ENCODE measurements at places on chromosomes 2 and 18.

DNA sequence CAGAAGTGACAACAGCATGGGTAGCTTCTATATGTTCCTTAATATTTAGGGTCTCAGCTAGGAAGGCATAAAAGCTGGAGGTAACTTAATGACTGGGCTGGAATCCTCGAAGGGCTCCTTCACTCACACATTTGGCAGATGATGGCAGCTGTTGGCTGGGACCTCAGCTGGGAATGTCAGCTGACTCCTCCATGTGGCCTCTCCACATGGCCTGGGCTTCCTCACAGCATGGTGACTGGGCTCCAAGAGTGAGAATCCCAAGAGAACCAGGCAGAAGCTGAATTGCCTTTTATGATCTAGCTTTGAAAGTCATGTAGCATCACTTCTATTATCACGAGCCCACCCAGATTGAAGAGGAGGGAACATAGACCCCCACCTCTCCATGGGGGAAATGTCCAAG, 54.9 kb downstream of the TET3 start:
- DNase-seq: no peak

DNA sequence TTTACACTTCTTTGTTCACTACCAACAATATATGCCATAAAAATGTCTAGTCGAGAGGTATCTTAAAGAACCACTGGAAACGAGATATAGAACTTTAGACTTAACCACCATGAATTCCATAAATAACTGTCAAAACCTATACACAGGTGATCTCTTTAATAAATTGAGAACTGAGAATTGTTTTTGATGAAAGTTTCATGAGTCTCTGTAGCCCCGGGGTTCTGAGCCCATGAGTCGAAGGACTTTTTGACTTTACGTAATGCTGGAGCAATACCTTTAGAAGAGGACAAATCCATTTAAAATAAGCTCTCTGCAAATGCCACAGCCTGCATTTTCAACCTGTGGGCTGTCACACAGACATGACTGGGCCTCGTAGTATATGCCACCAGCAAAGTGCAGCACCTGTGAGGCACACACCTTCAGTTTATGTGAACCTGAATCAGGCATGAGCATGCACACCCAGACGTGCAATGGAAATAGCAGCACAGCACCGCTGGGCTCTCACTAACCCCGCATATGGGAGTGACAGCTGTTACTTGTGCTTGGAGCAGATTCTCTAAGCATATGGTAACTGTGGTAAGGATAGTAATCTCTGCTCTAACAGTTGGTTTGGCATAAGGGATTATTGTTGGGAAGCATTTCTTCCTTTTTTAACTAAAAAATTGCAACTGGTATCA, 383.2 kb downstream of the SOCS6 start:
- DNase-seq: peak; percentile 34

GRCh38 chr2:109376796-109377495, 236.8 kb downstream of the SEPTIN10 start:
- no peak for DNase-seq

DNA sequence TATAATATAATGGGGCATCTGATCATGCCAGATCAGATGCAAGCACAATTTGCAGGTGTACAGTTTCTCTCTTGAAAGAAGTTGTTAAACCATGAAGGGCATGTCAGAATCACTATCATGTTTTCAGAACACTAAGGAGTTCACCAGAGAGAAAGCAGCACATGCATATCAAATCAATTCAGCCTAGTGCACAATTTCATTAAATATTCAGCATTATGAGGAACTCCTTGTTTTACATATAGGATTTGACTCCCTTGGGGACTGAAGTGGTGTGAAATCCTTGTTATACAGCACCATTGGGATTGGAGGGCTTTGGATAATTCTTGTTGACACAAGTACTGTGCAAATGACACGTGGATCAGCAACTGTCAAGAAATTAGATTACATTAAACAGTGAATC, 562.1 kb upstream of the KLHL29 start:
- no peak for DNase-seq

- no peak for DNase-seq
Measured at GRCh38 chr18:46167971-46168370, 63.8 kb downstream of the HAUS1 start.

DNA sequence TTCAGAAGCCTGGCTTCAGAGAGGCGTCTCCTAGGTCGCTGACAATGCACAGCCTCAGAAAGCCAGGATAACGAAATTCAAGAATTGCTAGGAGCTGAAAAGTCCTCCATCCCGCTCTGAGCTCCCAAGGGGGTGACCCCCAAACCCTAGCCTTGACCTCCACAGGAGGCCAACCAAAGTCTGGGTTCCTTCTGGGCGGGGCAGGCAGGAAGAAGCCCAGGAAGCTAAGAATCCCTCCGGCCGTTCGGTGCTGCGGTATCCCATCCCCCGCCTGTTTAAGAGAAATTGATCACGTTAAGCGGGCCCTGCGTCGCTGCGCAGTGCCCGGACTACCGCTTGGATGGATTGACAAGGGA, 2.5 kb upstream of the OSR1 start:
- no peak for DNase-seq

GRCh38 chr2:30565851-30566358, 118.9 kb downstream of the LCLAT1 start:
- no peak for DNase-seq

DNA sequence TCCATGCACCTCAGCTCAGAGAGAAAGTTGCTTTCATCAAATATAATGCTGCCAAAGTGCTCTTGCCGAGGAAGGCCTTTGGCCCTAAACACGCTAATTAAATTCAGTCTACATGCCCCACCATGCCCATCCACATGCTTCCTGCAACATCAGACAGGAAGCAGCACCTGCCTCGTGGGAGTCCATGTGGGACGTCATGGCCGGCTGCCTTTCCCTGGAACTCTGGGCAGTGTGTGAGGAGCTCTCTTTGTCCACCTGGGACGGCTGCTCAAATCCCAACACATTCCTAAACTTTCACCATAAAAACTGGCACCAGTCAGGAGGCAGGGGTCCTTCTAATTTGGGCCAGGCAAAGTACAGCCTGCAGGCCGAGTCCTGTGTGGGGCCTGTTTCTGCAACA, 23.1 kb downstream of the FAM178B start:
- no peak for DNase-seq

GRCh38 chr2:24083567-24084385, 858 bp downstream of the TP53I3 start:
- DNase-seq: peak; percentile 88

GRCh38 chr2:163698857-163699256, 37.0 kb downstream of the FIGN start:
- no peak for DNase-seq

DNA sequence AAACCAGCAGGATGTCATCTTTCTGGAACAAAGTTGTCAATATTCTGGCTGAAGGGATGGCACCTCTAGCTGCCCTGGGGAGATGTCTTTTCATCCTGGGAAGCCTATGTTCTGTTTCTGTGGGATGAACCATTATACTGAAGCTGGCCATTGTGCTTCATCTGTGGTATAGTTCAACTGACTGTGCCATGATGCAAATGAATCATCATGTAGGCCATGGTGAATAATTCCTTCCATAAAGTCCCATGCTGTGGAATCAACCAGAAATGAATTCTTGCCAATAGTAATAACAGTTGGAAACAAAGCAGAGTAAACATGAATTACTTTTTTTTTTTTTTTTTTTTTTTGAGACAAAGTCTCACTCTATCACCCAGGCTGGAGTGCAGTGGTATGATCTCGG, 64.1 kb upstream of the CNGA3 start:
- no peak for DNase-seq

DNA sequence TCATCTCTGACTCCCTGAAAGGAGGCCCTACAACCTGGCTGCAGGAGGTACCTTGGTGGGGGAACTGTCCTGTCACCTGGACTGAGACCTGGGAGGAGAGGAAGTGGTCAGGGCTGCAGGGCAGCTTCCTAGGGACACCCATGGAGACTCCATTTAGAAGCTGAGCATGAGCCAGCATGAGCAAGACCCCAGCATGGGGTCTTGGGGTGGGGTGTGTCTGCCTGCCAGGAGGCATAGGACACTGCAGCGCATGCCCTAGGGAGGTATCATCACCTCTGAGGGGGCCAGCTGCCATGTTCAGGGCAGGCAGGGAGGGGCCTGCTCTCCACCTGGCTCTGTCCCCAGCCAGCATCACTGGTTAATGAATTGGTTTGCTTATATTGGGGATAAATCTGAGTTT, 249.7 kb downstream of the CELF4 start:
- no peak for DNase-seq

- DNase-seq: no peak
Measured at GRCh38 chr2:232927793-232928550, 57.9 kb downstream of the SNORC start.

GRCh38 chr2:63058921-63059792, 8.5 kb downstream of the OTX1 start:
- DNase-seq: no peak

DNA sequence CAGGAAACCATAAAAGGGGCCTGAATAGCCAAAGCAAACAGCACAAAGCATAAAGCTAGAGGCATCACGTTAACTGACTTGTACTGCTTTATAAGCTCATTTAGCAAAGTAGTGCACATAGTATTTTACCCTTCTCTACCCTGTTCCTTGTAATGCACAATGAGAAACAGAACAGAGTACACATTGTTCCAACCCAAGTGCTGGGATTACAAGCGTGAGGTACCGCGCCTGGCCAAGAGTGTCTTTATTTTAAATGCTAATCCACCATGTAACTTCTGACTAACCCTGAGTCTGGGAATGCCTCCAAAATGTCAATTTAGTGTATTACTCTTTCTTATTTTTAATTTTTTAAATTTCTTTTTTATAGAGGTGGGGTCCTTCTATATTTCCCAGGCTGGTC, 46.4 kb upstream of the STON1 start:
- DNase-seq: no peak

DNA sequence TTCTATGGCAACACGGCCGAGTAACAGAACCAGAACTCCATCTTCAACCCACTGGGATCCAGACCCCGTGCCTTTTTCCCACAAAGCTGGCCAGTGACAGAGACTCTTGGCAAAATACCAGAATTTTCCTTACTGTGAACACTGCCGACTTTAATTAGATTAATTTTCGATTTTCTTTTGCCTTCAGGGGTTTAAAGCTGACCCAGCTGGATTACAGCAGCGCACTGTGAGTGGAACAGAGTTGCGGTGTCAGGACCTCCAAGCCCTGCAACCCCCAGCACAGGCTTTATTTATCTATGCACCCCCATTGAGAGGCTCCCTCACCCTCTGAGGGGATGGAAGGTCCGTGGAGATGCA, 36.4 kb downstream of the CTIF start:
- no peak for DNase-seq

DNA sequence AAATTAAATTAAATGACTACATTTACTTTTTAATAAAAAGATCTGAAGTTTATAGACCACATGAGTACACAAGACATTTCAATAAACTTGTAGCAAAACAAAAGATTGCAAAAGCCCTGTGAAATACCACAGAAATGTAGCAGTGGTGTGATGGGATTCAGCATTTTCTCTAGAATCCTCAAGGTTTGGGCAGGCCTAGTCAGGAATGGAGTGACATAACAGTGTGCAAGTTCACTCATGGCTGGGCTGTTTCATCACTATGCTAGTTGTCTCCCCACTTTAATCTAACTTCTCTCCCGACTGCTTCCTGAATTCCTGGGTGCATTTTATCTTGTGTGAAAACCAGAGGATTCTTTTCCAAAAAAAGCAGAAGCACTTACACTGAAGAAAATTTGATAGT, 1089.9 kb upstream of the DDX18 start:
- DNase-seq: no peak

DNA sequence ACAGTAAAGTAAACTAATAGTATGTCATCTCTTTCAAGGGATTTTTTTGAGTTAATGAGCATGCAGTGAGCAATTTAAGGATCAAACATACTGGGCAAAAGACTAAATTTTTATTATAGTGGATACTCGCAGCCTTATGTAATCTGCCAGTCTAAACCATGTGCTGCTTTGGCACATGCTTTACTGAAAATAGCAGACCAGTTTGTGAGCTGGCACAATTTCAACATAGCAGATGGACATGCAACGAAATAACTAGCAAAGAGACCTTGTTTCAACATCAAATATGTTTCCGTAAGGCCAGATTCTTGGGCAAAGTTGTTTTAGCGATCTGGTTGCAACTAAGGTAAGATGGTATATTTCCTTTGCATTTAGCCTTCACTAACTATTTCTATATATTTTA, 807.3 kb downstream of the NR4A2 start:
- DNase-seq: no peak

DNA sequence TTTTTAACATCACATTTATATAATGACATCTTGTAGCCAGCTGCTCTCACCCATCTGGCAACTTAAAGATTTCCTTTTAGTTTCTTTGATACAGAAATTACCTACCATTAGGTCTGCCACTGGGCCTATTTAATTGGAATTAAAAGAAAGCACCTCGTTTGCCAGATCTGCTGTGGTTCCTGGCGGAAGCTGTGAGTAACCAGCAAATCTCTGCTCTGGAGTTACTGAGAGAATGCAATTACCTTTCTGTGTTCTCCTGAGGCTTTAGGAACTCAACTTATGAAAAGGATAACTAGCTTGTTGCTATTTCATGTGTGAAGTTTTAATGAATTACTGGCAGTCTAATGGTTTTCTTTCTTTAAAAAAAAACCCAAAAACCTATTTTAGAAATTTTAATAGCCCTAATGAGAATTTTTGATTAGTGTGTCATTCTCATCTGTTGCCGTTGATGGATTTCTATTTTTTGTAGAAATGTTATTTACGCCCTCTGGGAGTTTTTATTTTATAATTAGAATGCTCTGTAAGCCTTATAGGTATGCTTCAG, 69.7 kb upstream of the LYPD6B start:
- DNase-seq: no peak

- DNase-seq: no peak
Measured at GRCh38 chr2:101114815-101115214, 36.4 kb downstream of the TBC1D8 start.

DNA sequence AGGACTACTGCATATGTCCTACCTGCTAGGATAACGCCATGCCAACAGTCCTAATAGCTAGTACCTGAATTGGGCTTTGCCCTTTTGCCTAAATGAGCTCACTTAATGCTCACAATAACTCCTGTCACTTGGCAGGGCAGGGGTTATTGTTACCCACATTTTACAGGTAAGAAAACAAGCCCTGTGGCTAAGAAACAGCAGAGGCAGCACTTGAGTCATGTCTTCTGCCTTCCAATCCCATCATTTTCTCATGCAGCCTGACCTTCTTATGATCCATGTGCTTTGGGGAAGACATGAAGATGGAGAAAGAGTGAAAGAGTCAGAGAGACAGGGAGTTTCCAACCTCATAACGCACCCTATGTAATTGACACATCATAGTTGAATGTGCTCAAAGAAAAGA, 33.6 kb upstream of the LPIN1 start:
- DNase-seq: no peak

- no peak for DNase-seq
Measured at GRCh38 chr2:186995092-186995491, 146.1 kb upstream of the ZSWIM2 start.

DNA sequence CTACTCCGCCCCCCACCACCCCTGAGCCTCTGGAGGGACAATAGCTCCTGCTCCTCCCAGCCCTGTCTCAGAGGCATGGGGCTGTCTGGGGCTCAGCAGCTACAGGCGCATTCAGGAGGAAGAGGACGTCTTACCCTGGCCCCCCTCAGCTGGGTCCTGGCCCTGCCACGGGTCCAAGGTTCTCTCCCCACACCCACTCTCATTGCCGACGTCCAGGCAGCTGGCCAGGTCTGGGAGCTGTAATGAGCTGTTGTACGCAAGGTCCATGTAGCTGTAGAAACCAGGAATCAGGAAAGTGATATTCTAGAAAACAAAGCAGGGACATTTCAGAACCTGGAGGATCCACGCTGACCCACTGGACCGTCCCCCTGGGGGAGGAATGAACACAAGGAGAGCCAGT, 13.5 kb downstream of the PASK start:
- no peak for DNase-seq
